ENCODE measurements at places on chromosomes 5 and 9.

GRCh38 chr5:124402144-124402581 lies 344.3 kb downstream of the ZNF608 start:
- no peak for DNase-seq

DNA sequence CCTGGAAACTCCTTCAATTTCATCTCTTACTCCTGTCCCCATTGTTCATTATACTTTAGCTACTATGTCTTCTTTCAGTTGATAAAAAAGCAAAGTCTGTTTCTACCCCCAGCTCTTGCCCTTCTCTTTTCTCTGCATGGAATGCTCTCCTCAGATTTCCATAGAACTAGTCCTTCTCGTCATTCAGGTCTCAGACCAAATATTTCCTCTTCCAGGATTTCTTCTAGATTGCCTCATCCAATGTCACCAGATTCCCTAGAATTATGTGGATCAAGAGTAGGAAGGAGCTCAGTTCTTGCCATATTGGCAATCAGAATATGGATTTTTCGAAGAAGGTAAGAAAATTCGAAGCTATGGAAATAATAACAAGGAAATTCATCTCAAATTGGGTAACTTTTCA lies 176.1 kb downstream of the GABRG2 start:
- DNase-seq, result no peak

DNA sequence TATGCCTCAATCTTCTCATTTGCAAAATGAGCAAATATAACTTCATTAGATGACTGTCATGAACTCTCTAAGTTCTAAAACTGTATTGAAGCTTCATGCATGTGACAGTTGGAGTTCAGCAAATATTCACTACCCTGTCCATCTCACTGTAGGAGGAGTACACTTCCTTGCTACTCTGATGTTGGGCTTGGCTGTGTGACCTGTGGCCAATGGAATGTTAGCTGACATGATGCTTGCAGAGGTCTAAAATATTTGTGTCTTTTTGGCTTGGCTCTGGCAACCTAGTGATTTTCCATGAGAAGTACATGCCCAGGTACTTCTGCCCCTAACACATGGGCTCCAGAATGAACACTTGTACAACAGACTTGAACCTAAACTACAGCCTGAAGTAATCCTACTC lies 203.1 kb upstream of the ANKH start:
- no peak for DNase-seq

DNA sequence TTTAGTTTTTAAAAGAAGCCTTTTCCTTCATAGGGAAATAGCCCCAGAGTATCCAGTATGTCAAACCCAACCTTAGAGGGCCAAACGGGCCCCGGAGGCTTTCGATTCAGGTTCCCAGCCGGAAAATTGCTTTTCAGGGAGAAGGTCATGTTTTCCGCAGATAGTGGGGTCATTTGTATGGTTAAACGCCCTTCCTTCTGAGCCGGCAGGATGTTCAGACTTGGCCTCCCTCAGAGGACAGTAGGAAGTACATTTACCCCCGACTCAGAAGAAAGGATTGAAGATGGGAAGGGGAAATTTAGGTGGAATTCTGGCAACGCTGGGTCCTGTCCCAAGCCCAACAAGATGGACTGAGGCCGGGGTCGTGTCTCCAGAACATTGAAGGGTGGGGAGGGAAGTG lies 195.2 kb downstream of the AOPEP start:
- DNase-seq, result no peak

DNA sequence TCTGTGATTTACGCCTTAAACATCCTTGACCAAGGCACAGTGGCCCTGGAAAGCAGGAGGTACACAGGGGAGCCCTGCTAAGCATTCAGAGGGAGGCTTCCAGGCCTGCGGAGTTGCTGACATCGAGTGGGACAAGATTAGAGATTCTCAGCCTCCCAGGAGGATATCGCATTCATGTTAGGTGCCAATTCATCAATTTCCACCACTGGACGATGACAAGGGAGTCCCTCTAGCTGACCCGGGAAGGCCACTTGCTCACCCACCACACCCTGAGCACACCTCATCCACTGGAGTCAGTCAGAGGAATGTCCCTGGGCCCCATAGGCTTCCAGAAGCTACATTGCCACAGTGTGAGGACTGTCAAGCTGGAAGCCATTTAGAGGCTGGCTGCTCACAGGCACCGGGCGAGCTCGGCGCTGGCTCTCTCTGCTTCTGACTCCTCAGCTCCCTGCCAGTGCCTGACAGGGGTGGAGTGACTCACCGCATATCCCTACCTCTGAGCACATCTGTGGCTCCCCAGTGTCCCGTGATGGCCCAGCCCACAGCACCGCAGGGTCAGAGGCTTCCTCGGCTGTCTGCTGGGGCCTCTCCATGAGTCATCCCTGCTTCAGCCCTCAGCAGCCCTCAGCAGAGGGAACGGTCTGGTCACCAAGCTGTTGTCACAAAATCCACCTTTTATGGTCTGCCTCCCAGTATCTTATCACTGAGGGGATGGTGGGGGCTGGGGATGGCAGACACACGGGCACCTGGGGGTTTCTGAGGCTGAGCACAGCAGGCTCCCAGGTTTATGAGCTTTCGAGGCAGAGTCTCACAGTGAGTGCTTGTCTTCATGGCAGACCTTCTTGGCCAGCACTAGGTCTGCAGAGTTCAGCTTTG lies 117.5 kb downstream of the ZNF608 start:
- no peak for DNase-seq

GRCh38 chr5:6699357-6699756 lies 13.9 kb upstream of the TENT4A start:
- DNase-seq, result no peak

GRCh38 chr5:4544049-4544670 lies 596.0 kb upstream of the ADAMTS16 start:
- DNase-seq, result no peak

- no peak for DNase-seq
These were observed 32.3 kb upstream of the CSF1R start for GRCh38 chr5:150118561-150119229.

- no peak for DNase-seq
These were observed 196.2 kb upstream of the TUT7 start for GRCh38 chr9:86550401-86550800.

DNA sequence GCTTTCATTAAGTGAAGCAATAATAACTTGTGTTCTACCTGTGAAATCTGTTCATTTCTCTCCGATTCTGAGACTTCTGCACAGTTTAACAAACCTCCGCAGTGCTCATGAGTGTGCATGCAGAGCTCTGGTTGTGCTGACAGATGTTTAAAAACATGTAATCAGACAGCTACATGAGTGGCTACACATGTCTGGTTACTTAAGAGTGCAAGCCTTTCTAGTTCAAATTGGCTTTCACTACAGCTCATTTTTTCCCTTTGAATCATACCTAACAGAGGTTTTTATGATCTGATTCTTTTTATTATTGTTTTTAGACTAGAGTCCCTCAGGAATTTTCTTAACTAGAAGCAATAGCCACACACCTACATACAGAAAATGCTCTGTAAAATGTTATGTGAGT lies 310.2 kb downstream of the ARRDC3 start:
- DNase-seq, result no peak

- DNase-seq, result no peak
These were observed 71.3 kb downstream of the PTPN3 start for GRCh38 chr9:109426626-109427402.

DNA sequence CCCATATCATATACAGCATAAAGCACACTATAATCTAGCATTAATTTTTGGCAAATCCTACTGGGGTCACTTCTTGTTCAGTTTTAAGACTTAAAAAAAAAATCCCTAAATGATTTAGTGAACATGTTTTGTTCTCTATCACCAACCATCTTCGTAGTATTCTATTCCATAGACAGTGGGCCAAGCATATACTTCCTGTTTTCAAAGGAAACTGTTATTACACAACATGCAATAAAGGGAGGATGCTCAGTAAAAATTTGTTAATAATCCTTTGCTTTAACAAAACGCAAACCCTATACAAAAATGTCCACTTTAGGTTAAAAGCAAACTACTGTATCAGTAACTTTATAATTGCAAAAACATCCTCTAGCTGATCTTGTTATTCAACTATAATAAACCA lies 13.0 kb downstream of the CCNH start:
- DNase-seq, result no peak

DNA sequence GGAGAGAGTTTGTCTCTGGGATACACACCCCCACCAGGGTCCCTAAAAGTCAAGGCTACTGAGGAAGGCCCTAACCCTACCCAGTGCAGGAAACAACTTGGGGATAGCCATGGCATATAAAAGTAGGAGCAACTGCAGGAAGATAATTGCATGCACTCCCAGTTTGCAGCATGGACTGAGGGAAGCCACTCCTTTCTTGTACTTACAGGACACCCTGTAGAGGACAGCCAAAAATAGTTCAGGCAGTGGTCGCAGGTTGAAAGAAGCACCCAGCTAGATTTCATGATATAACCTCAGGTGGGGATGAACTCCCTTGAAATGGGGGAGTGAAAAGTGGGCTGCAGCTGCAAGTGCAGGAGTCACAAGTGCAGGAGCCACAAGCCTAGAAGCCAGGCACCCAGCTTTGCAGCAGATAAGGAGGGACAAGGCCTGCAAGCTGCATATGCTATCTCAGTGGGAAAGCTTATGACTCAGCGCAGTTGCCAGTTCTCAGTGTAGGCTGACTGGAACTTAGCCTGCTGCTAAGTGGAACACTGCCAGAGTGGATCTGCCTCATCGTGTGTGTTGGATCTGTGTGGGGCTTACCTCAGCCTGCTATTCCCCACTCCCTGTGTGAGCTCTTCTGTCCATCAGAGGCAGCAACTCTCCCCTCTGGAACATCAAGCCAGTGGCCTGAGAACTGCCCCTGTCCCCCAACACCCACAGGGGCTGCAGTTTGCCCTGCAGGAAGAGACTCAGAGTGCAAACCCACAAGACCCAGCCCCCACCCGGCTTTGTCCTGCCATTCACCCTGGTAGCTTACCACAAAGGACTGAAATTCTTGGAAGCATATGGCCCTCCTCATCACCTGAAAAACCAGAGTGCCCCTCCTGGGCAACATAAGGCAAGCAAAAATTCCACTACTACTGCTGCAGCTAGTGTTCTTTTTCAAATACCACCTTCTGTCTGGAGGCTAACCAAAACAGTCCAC lies 42.7 kb downstream of the CYLC2 start:
- DNase-seq, result no peak

GRCh38 chr5:157222506-157223230 lies 42.0 kb downstream of the ITK start:
- no peak for DNase-seq

DNA sequence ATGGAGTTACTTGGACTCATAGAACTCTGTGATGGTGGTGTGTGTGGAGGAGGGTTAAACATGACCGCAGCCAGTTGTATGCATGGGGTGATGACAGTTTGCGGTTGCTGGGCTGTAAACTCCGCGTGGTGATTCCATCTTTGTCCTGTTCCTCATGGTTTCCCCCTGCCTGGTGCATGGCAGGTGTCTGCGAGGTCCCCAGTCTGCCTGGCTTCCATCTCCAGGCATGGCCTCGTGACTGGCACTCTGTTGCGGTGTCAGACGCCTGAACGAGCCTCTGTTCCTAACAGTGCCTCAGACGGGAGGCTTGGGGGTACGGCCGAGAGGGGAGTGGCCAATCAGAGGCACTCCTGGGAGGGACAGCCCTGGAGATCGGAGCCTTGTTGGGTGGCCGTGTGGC lies 33.9 kb upstream of the SH3PXD2B start:
- DNase-seq, result no peak

- DNase-seq, result no peak
These were observed 15.0 kb downstream of the MSANTD3 start for GRCh38 chr9:100441911-100442361.

DNA sequence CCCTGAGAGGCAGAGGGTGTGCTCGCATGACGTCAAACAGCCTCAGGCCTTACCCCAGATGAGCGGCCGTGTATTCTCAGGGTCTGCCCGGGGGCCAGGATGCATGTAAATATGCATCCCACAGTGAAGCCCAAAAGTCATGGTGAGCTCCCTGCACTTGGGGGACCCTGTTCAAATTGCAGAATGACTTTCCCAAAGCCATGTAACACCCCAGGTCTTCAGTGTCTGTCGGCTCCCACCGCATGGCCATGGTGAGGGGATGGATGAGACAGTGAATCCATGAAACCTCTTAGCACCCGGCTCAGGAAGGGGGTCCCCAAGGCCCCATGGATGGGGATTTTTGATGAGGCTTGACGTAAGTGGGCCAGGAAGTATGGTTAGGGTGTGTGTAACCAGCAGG lies 9.3 kb upstream of the COL5A1 start:
- DNase-seq, result no peak

GRCh38 chr9:118962426-118962825 lies 406.8 kb downstream of the BRINP1 start:
- DNase-seq, result no peak

DNA sequence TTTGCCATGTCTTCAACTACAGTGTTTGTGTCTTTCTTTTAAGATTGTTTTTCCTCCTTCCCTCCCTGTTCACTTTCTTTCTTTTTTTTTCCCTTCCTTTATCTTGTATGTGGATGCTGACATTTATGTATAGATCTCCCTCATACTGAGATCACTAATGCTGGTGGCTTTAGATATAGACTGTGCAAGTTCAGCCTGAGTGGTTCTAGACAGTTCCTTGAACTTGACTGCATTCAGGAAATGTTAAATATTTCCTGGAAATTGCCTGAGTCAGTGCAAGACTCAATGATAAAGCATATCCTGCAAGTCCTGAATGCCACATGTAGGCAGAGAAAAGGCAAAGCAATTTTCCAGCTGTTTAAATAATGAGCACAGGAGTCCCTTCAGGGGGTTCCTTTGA lies 182.5 kb upstream of the NR3C1 start:
- DNase-seq, result no peak

GRCh38 chr5:136193322-136193935 lies 467 bp upstream of the SMIM32 start:
- DNase-seq, result no peak

DNA sequence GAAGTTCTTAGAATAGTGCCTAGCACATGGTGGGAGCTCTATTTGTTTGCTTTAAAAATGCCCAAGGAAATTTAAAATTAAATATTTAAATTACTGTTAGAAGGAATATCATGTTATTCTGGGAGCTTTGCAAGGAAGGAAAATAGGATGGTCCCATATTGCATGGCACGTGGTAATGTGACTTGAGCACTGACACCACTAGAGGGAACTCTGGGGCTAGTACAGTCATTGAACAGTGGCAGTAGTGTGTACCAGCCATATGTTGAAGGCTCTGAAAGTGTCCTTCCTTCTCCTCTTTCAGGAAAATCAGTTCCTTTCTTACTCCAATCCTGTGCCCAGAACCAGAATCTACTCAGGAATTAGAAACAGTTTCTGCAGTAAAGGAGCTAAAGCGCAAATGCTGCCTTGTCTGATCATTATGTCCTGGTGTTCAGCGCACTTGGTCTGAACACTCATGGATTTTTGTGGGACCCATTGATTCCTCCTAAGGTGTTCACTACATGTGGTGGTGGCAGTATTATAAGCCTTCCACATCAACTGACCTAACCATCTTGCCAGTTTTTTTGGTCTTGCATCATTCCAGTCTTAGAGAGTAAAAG lies 54.1 kb downstream of the GDA start:
- DNase-seq, result no peak

- DNase-seq, result no peak
These were observed 72.8 kb upstream of the COL5A1 start for GRCh38 chr9:134568811-134569210.

DNA sequence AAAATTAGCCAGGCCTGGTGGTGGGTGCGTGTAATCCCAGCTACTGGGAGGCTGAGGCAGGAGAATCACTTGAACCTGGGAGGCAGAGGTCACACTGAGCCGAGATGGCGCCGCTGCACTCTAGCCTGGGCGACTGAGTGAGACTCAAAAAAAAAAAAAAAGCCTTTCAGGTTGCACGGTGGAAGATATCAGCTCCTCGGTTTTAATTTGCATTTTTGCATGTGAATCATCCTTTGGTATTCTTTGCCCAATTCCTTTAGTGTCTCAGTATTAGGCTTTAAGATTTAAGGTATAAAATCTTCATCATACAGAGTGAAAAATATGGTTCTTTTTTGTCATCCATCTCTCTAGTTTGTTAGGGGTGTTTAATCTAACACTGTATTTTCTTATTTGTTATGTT lies 173.6 kb upstream of the S1PR3 start:
- no peak for DNase-seq
